ENCODE measurements at places on chromosomes 1 and 21. TPM values are rescaled to one million over a fixed set of nuclear protein-coding genes. Genes with fewer than 3 reads are reported as not detected.

Gene NTMT2
- not detected for total RNA-seq

Gene CGN
- total RNA-seq: 0.28 TPM

Gene CLDN19
- total RNA-seq: not detected

Gene CLCA4
- not detected for total RNA-seq

Gene ABL2
- total RNA-seq: 9.9 TPM

Gene DYRK3
- total RNA-seq: 16.5 TPM

Gene KRTAP20-1
- not detected for total RNA-seq

Gene CCDC185
- not detected for total RNA-seq

Gene RORC
- 1.3 TPM for total RNA-seq

Gene CACHD1
- total RNA-seq: 0.23 TPM

Gene PDZK1
- total RNA-seq: 0.16 TPM

Measured in activated CD4-positive, alpha-beta T cell treated with anti-CD3 and anti-CD28 coated beads, Interleukin-2, amount 10 ng/mL, durations not matched to agents 24 days and 14 days (primary cell).